ENCODE measurements at places on chromosomes 3 and 15.

GRCh38 chr15:64938192-64938591 is 26.5 kb downstream of the ANKDD1A start:
- DNase-seq = no peak

GRCh38 chr3:6421666-6422445 is 439.1 kb upstream of the GRM7 start:
- DNase-seq = no peak

DNA sequence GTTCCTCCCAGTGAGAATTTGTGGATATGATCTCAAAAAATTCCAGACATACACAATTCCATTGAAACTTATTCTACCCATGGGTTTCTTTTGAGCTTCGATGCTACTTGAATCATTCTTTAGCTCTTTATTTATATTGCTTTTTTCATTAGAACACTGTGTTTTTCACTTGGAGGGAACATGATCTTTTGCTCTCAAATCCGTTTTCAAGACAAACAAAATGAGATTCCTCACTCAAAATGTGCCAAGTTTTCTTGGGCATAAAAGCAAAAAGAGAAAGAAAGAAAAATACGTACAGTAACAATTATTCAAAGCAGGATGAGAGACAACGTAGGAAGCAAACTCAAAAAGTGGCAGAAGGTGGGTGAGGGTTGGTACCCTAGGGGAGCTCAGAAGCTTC is 118.8 kb upstream of the PDZRN3 start:
- no peak for DNase-seq

DNA sequence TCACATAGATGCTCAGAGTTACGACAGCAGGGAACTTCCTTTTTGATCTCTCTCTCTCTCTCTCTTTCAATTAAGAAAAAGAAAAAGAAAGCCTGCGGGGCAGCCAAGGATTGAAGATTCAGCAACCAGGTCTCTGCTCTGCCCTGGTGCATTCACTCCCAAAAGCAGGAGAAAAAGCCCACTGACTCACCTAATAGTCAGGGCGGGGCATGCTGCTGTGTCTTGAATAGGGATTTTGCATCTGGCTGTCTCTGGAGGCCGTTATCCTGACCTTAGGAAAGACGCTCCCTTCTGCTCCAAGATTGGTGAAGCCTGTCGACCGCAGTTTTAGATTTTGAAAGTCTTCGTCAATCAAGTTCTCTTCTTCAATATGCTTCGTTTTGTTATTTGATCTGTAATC is 20.8 kb upstream of the ITGB5 start:
- DNase-seq = no peak

DNA sequence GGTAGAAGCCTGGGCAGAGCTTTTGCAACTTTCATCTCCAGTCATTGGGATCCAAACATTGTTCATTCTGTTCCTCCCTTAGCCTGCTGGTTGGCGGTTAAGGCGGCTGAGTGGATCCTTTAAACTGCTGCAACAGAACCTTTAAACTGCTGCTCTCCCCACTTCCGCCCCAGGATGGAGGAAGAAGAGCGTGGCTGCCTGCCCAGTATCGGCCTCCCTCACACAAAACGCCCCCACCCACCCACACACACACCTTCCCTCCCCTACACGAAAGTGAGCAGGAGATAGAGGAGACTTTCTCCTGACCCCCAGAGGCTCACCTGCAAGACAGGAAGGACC is 460 bp upstream of the ZMAT3 start:
- DNase-seq = no peak

GRCh38 chr3:122353215-122353614 is 28.2 kb downstream of the CSTA start:
- no peak for DNase-seq

GRCh38 chr3:186959029-186959624 is 28.8 kb downstream of the ST6GAL1 start:
- DNase-seq = no peak

DNA sequence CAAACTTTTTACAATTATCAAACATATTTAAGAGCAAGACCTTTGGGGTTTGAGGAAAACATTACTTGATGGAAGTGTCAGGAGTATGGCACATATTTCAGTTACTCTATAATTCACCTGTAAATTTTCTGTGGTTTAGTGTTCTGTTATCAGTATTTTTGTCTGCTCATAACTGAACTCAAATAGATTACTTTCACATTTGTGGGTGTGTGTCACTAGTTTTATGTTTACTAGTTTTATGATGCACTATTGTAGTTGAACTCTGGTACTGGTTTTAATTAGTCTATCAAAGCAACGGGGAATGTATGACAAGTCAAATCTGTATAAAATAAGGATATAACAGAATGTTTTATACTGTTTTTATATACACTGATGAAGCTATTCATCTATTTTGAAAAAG is 27.2 kb downstream of the OXSM start:
- DNase-seq = no peak

- no peak for DNase-seq
Observed at GRCh38 chr15:57356636-57357035, 19.7 kb upstream of the CGNL1 start.

DNA sequence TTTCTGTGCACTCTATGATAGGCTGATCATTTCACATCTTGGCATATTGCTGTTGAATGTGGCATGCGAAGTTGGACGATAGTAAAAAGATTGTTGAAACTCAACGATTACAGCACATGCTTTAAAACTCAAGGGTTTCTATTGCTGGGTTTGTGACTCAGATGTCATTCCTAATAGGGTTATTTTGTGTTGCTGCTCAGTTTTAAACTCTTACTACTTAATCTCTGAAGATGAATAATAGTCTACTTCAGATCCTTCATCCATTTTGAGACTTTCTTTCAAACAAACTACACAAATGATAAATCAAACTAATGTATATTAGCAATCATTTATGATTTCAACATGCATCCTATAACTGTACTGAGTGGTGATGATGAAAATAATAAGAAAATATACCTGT is 71.3 kb upstream of the MBNL1 start:
- DNase-seq = no peak

DNA sequence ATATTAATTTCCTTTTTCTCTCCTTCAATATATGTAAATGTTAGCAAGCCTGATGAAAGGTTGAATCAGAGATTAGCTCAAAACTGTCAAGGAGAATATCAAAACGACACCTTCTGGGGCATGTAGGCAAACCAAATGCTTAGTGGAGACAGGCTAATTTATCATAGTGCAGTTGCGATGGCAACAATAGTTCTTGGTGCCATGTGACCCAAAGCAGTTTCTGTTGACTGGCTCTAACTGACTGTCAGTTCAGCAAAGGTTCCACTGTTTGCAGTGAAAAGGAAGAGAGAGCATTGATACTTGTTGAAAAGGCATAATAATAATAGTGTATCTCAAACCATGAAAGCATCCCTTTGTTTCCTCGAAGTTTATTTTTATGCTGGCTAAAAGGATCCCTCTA is 513.9 kb downstream of the NLGN1 start:
- DNase-seq = no peak

GRCh38 chr3:22039161-22039560 is 288.2 kb upstream of the ZNF385D start:
- DNase-seq = no peak
